ENCODE measurements at places on chromosomes 2 and 18.
A peak's percentile ranks its signal among the peaks of the same experiment; 100 is the strongest.

DNA sequence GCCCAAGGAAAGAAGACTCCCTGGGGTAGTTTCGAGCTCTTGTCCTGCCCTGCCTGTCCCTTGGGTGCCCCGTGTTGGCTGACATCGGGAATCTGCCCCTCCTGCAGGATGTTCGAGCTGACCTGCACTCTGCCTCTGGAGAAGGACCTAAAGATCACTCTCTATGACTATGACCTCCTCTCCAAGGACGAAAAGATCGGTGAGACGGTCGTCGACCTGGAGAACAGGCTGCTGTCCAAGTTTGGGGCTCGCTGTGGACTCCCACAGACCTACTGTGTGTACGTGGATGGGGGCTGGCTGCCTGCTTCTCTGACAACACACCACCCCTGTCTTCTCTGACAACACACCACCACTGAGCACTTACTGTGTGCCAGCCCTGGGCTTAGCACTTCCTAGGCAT, 210.8 kb downstream of the DYSF start:
- DNase-seq = no peak

DNA sequence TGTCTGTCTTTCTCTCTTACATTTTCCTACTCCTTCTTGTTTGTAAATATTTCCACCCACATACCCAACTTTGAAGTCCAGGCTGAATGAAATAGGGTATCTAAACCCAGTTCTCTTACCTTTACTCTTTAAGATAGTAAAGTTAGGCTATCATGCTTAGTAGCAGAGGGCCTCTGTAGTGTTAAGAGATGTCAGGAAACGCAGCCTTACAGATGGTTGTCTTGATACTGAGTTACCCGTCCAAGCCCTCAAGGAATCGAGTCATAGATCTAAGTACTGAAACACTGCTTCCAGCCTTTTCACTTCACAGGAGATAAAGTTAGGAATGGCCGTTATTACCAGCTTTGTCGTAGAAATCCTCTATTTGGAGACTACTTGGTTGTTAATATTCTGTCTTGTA, 24.3 kb downstream of the MRPS9 start:
- DNase-seq = no peak

DNA sequence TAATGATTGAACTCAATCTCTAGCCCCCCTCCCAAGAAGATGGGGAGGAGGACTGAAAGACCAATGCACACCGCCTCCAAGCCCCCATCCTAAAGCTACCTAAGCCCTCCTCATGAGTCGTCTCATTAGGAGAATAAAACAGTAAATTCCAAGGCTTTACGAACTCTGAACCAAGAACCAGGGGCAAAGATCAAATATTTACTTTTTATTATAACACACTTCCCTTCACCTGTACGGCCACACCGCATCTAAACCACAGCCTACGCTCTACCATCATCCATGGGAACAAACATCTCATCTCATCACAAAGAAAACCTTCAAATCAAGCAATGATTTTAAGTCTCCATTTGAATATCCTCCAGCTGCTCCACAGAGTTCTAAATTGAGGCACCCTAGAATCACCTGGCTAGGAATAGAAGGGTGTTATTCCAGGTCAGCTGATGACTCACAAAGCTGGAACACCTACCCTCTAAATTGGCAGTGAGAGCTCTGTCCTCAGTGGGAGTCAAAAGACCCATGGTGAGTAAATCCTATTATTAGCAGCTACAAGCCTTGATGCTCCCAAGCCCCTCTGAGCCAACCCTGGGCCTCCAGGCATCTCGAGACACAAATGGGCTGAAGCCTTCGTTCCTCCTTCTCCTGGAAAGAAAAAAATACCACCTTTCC, 45.6 kb upstream of the BZW1 start:
- no peak for DNase-seq

GRCh38 chr18:2394684-2395083, 176.6 kb downstream of the METTL4 start:
- no peak for DNase-seq

GRCh38 chr2:120878970-120879369, 143.3 kb downstream of the GLI2 start:
- DNase-seq = no peak

DNA sequence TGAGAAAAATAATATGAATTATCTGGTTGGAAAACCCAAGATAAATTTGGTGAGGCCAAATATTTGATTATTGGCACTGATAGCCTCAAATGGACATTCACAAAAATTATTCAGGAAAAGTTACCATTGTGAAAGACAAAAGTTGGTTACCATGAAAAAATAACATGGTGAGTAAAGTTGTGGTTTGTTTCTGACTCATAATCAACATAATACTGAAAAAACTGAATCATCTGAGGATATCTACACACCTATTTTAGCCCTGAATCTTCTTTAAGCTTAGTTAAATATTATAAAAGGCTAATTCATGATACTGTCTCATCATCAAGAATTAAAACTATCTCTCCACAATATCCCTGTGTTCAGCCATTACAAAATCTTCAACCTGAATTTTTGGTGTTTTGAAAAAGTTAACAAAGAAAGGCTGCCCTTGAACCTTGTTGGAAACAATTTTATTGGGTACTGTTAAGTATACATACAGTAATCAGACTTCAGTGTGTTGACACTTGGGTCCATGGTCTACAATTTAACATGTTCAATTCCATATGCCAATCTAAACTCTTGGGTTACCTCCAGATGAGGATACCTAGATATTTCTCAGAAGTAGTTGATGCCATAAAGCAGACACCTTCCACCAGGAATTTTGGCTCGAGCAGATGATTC, 607.5 kb upstream of the SLC39A10 start:
- no peak for DNase-seq

DNA sequence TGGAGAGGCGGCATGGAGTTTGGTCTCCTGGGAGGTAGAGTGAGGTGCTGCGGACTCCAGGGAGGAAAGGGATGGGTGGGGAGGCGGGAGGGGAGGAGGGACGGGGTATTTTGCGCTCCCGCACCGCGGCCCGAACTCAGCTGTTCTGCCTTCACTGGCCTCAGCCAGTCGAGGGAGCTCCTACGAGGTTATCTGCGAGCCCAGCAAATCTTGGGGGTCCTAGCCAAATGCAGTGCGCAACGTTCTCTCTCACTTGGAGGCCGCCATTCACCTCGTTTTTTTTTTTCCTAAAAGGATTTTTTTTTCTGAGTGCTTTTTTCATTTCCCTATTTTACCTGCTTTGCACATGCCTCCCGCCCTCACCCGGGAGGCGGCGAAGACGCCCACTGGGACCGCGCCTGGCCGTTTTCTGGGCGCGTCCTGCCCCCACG, 877 bp upstream of the BCL2L11 start:
- DNase-seq = no peak

DNA sequence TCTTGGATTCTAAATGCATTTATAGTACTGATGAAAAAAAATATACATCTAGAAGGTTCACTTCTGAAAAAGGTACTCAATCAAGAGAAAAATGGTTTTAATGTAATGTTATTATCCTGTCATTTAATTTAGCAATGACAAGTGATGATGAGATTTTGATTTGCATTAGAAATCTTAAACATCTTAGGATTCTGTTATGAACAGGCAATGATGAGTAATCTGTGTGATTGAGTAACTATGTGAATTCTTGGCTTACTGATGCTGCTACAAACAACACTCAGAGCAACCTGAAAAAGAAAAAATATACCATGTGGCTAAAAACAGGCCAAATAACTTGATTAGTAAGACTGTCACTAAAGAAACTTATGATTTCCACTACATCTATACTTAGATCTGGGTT, 30.1 kb downstream of the RBKS start:
- no peak for DNase-seq

- DNase-seq = no peak
Observed at GRCh38 chr2:74511104-74511989, 2.9 kb upstream of the TLX2 start.

DNA sequence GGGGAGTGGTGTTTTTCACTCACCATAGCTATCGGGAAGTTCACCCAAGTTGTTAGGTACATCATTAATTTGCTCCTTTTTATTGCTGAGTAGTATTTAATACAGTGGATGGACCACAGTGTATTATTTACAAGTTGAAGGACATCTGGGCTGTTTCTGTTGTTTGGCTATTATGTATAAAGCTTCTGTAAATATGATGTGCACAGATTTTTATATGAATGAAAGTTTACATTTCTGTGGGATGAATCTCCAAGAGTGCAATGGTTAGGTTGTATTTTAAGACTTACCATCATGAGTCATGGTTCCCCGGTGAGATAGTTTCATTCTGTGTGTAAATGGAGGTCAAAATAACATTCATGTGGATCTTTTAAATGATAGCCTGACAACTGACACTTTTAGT, 337.4 kb downstream of the PTPRM start:
- DNase-seq = peak; percentile 30

- no peak for DNase-seq
Observed at GRCh38 chr2:102619414-102620319, at the start of gene SLC9A2. SLC9A2 (plus strand) TSS chr2:102619553; CDS start chr2:102619849, 296 bp downstream.

DNA sequence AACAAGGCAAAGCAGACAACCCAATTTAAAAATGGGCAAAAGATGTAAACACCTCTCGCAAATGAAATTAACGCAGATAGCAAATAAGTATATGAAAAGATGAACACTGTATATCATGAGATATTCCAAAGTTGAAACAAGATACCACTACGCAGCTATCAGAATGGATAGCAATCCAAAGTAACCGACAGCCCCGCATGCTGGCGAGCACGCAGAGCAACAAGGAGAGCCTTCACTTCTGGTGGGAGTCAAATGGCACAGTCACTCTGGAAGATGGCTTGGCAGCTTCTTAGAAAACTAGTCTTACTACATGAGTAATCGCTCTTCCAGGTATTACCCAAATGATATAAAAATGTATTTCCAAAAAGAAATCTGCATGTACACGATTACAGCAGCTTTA, 1.4 kb downstream of the NDUFA10 start:
- no peak for DNase-seq

DNA sequence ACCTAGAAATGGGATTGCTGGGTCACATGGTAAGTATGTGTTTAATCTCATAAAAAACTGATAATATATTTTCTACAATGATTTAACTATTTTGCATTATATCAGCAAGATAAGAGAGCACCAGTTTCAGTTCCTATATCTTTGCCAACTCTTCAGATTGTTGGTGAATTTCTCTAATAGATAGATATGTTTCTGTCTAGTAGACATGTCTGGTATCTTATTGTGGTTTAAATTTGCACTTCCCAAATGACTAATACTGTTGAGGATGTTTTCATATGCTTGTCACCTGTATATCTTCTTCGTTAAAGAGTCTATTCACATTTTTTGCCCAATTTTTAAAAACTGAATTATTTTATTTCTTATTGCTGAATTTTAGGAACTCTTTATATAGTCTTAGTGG, 113.8 kb upstream of the UXS1 start:
- DNase-seq = no peak

- peak; percentile 32 for DNase-seq
Observed at GRCh38 chr2:13193900-13194299, 477.2 kb downstream of the TRIB2 start.

GRCh38 chr18:46903406-46903805, 13.9 kb downstream of the PIAS2 start:
- DNase-seq = no peak

- DNase-seq = no peak
Observed at GRCh38 chr2:152730591-152731333, 12.3 kb downstream of the ARL6IP6 start.

DNA sequence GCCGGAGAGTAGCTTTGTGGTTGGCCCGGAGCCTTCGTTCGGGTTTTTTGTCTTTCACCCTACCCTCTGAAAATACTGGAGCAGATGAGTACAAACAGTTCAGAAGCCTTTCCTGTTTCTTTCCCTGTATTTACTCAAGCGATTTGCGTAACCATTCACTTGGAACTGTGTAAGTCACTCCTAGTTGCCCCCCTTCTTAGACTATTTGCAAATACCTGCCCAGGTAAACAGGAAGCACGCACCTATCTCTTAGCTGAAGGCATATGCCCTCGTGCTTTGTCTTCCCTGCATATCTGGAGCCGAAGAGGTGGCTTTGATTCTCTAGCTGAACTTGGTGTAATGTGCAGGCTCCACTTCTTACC, 1.4 kb downstream of the KCNS3 start:
- DNase-seq = no peak

DNA sequence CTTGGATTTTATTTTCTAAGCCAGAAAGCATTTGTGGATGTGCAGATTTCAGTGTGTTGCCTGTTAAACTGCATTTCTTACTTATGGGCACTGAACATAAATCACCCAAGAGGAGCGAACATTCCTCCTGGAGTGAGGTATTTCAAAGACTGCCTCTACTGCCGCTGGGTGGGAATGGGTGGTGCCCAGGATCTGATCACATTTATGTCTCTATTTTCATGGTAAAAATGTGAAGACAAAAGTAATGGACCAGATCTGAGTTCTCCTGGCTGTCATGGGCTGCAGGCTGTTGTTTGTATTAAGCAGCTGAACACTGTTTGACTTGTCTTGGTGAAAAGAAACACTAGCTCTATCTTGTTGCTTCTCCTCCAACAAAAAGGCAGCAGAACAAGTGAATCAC, 251.7 kb downstream of the NCKAP5 start:
- DNase-seq = no peak

DNA sequence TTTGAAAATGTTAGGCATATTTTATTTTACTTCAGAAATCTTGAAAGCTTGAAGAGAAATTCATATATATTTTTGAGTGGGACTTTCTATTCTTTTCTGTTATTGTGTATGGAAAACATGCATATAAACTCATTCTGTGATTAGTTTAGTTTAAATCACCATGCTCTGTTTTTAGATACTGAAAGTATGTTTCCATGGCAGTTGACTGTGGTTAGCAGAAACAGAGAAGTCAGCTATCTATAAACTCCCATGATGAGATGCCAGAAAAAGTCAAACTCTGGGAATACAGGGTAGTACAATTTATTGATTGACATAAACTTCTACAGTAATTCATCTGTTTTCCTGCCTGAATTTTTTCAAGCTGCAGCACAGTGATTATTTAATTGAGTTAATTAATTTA, 905.3 kb upstream of the VRK2 start:
- DNase-seq = no peak

DNA sequence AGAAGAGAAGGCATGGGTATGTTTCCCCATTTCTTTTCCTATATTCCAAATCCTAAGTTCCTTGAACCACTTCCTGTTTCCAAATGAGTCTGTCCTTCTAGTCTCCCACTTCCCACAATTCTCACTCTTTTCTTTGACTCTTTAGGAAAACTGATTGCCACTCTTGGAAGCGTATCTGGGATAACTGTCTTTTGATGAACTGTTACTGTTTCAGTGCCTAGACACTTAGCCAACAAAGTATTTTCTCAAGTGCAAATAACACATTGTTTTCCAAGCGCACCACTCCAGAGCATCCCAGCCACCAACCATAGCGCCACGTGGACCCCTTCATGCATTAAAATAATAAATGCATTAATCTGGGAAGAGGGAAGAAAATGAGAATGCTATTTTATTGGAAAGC, 342.8 kb downstream of the MTX2 start:
- no peak for DNase-seq

- DNase-seq = no peak
Observed at GRCh38 chr18:25518716-25519053, 166.7 kb upstream of the ZNF521 start.

- DNase-seq = no peak
Observed at GRCh38 chr2:188773075-188773474, 201.1 kb upstream of the COL3A1 start.

DNA sequence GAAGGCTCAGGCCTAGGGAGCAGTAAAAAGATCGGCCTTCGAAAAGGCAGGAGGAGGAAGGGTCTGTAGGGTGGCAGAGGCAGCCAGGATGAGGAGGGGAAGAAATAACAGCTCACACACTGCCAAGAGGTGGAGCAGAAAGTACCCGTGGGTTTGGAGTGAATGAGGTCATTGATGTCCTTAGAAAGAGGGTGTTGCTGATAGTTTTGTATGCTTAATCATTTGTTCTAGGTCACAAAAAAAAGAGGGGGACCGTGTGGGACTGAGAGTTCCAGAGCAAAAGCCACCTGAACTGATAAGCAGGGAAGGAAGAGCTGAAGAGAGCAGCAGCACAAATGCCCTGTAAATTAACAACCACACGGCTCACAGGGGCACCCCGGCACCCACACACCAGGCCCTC, 140.4 kb downstream of the FAM161A start:
- DNase-seq = no peak

All from muscle of back (tissue), 13 donors.